ENCODE measurements at places on chromosomes 2 and 18.
A peak's percentile ranks its signal among the peaks of the same experiment; 100 is the strongest.

- DNase-seq = no peak
Observed at GRCh38 chr18:69250305-69251151, 150.2 kb upstream of the DOK6 start.

GRCh38 chr2:238791354-238791753 lies 56.5 kb upstream of the TWIST2 start:
- no peak for DNase-seq

DNA sequence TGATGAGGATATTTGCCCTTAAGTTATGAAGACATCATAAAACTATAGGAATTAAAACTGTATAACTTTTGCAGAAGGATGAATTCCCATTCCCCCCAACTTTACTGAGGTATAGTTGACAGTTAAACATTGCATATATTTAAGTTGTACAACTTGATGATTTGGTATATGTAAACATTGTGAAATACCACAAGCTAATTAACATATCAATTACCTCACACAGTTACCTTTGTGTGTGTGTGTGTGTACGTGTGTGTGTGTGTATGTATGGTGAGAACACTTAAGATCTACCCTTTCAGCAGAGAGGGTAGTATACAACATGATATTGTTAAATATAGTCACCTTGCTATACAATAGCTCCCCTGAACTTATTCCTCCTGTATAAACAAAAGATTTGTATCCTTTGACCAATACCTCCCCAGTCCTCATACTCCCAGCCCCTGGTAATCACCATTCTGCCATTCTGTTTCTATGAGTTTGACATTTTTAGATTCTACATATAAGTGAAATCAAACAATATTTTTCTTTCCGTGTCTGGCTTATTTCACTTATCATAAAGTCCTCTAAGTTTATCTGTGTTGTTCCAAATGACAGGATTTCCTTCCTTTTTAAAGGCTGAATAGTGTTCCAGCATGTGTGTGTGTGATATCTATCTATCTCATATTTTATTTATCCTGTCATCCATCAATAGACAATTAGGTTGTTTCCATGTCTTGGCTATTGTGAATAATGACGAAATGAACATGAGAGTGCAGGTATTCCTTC lies 48.2 kb upstream of the FAM136A start:
- DNase-seq = no peak

- DNase-seq = no peak
Observed at GRCh38 chr2:179646862-179647587, 214.4 kb downstream of the ZNF385B start.

- DNase-seq = no peak
Observed at GRCh38 chr2:58973811-58974281, 732.7 kb upstream of the FANCL start.

- no peak for DNase-seq
Observed at GRCh38 chr2:37576831-37577230, 94.6 kb downstream of the CDC42EP3 start.

- DNase-seq = peak; percentile 50
Observed at GRCh38 chr2:11744631-11745394, 1.6 kb upstream of the LPIN1 start.

- no peak for DNase-seq
Observed at GRCh38 chr2:54928719-54929118, 121.5 kb downstream of the RTN4 start.

DNA sequence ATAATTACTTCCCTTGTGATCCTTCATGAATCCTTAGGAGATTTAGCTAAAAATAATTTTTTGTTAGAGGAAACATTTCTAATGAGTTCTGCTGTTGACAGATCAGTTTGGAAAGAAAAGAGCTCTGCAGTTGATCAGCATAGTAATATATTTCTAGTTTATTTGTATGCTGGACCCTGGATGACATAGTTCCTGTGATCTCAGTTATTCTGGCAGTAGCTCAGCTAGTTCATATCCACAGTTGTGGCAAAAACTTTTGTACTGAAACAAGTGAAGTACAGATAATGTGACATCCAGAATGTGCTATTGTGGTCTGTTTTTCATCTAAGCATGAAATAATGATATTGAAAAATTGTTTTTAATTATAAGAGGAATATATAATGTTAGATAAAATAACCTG lies 33.7 kb downstream of the ABI2 start:
- no peak for DNase-seq

GRCh38 chr2:148896136-148896535 lies 21.1 kb downstream of the KIF5C start:
- no peak for DNase-seq

DNA sequence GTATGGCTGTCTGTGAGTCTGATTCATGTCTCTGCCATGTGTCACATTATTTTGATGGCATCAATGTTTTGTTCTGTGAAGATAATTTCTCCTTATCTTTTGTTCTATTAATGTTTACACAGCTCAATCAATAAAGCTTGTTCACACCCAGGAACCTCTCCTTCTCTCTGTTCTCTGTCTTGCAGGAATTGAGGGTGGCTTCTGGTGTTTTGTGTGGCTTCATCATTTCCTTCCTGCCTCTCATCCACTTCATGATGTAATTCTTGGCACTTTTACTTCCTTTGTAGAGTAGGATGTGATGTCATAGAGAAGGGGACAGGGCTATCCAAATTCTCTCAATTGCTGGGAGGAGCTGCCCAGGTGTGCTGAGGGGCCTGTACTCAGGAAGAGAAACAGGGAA lies 27.2 kb downstream of the ASXL3 start:
- DNase-seq = no peak

GRCh38 chr2:64062840-64063239 lies 43.6 kb upstream of the VPS54 start:
- DNase-seq = no peak

DNA sequence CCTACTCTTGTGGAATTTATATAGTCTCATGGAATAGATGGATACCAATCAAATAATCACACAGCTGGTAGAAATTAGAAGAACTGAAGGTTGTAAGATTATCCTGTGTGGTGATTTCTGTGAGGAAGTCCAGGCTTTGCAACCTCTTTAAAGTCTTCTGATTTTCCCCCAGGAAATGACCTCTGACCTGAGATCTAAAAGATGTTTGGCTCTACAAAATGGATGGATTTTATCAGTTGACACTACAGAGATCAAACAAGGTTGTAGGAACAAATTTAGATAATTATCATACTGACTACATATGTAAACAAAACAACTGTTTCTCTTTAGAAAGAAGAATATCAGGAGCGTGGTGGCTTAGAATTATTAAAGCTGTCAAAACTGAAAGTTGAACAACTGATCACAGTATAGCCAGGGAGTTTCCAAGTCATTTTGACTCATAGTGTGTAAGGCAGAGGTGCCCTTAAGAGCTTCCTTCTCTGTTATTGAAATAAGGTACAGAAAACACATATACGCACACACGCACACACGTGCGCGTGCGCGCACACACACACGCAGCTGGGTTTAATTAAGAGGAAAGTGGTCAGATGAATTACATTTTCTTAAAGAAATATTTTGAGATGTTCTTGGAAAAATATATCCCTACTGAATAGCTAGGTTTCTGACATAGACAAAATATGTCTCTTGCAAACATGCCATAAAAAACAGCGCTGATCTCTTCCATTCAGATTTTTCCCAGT lies 35.5 kb upstream of the PELI1 start:
- DNase-seq = no peak

DNA sequence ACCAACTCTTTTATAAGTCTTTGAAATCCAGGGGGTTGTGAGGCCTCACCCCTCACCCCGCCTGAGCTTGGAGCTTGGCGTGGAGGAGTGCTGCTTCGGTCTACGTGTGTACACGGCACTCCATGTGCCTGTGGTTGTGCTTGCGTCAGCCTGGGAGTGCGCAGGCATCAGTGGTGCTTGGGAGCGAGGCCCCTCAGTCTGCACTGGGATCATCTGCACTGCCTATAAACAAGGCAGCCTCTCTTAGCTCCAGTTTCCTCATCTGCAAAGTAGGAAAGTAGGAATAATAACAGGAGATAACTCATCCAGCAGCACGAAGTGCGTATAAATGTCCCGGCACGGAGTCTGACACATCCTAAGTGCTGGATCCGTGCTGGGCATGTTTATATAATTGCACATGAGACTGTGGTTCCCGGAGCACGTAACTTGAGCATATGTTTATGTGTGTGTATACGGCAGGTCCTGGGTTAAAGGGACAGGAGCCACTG lies 1.2 kb downstream of the GYPC start:
- DNase-seq = peak; percentile 70

GRCh38 chr2:168552450-168552856 lies 96.4 kb downstream of the CERS6 start:
- DNase-seq = no peak

DNA sequence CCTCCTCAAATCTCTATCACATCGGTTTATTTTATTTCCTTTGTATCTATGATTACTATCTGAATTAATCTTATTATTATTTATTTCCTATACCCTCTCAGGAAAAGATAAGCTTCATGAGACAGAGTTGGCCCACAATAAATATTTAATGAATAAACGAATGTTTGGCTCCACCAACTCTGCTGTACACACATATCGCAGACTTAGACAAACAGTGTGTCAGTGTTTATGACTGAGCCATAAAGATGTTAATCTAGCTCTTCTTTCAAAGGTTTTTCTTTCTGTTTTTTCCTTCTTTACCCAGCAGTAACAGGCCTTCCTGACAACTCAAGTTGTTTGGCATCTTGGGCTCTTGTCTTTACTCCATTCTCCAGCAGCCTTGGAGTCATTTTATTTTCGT lies 329.5 kb downstream of the CDH2 start:
- no peak for DNase-seq

DNA sequence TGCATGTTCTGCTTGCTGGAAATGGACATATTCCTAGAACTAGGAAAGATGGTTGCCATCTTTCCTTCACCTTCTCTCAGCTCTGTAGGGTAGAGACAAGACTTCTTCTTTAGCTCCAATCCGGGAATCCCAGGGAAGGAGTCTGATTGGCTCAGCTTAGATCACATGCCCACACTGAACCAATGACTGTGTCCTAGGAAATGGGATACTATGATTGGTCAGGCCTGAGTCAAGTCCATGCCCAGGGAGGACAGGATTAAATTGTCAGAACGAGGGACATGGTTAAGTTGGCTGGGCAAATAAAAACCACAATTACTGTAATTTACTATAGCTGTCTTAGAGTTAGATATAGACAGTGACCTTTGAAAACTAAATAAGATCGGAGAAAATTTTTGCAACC lies 31.4 kb downstream of the SEMA4F start:
- no peak for DNase-seq

- no peak for DNase-seq
Observed at GRCh38 chr2:88016960-88017779, 823 bp upstream of the RNU2-63P start.

All from right forelimb (tissue), 1 donor.